Upper lobe of right lung (tissue), 1 donor: ENCODE measurements at places on chromosomes 7 and 10.

- DNase-seq = no peak
These were observed 261.4 kb upstream of the ZWINT start for GRCh38 chr10:56622335-56622973.

- DNase-seq = no peak
These were observed 445.4 kb downstream of the TFEC start for GRCh38 chr7:115585015-115585718.

DNA sequence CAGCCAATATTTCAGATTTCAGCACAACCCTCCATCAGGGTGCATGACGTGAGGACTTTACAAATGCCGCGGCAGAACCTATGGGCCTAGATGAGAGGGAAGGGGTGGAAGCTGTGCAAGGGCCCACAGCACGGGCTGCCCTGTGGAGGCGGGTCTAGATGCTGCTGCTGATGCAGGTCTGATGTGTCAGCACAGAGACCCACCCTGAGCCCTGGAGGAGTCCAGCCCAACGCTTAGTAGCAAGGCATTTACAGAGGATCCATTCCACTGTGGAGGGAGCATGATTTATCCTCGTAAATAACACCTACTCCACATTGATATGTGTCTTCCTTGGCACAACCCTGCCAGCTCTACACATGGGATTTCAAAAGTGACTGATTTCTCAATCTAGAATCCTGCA is 48.5 kb downstream of the MYL10 start:
- DNase-seq = no peak

- DNase-seq = no peak
These were observed 120.9 kb downstream of the VIPR2 start for GRCh38 chr7:159023746-159024145.

- no peak for DNase-seq
These were observed 27.8 kb upstream of the CDHR3 start for GRCh38 chr7:105935250-105935649.

DNA sequence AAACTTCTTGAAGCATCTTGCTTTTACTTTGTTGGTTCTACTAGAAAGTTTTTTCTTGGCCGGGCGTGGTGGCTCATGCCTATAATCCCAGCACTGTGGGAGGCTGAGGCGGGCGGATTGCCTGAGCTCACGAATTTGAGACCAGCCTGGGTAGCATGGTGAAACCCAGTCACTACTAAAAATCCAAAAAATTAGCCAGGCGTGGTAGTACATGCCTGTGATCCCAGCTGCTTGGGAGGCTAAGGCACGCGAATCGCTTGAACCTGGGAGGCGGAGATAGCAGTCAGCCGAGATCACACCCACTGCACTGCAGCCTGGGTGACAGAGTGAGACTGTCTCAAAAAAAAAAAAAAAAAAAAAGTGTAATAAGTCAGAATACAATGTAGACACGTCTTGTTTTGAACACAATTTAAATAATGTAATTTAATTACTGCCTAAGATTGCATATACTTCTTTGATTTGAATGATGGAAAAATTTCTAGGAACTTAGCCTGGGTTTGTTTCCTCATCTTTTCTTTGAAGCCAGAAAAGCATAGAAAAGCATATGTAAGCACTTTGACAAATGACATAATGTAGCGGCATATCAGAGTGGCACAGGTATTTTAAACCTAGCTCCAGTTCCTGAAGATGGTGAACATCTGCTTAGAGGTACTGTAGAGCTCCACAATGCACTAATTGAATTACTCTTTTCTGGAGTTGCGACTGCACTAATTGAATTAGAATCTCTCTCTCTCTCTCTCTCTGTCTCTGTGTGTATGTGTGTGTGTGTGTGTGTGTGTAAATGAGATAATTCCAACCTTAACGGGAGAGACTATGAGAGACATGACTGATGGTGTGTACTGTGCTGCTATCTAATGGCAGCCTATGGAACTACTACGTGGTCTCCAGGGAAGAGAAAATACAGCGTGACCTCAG is 87.8 kb downstream of the BTRC start:
- no peak for DNase-seq
